ENCODE measurements at places on chromosomes 4 and X.
A peak's percentile ranks its signal among the peaks of the same experiment; 100 is the strongest.

DNA sequence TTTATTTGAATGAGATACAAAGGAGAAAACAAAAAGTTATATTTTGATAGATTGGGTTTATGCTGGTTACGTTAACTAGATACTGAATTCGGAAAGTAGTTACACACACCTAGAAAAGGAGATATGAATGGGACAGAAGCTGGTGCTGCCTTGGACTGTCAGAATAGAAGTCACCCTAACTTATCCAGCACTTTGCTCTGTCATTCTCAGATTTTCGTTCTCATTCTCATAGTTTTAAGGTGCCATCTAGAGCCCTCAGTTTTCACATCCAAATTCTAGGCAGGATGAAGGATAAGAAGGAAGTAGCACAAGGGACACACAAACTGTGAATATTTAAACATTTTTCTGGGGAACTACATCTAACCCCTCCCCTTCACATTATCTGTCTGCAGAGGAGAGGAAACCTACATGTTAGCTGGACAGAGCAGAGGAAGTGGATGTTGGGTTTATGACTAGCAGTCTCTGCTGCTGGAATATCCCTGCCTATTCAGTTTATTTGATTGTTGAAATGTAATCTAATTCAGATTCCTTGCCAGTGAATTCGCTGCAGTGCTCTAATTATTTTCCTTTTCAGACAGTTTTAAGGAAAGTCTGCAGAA lies 521.9 kb downstream of the FAT4 start:
- no peak for DNase-seq

DNA sequence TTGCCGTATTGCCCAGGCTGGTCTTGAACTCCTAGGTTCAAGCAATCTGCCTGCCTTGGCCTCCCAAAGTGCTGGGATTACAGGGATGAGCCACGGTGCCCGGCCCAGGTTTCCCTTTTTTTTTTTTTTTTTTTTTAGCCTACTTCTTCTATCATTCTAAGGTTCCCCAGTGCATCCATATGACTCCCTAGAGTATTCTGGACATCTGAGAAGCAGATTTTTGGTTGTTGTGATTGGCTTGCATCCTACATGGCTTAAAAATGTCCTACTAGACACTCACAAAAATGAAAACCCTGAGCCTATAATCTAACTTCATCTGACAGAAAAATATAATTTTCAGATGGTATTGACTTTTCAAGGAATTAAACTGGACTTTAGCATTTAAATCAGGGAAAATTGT lies 41.7 kb downstream of the SMIM14 start:
- no peak for DNase-seq

DNA sequence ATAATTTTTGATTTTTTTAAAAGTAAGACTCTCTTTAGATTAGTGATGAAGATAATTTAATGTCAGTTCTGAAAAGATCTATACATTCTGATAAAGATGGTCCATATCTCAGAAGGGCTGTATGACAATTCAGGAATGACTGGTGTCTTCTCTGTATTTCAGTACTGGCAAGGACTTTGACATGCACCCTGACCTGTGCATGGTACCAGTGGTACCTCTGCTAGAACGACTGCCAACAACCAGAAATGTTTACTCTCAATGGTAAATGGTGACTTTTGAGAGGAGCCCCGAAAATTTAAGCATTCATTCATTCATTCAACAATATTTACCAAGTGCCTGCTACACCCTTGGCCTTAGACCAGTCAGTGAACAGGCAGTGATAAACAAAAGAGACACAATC lies 4.8 kb downstream of the NR3C2 start:
- DNase-seq = no peak

DNA sequence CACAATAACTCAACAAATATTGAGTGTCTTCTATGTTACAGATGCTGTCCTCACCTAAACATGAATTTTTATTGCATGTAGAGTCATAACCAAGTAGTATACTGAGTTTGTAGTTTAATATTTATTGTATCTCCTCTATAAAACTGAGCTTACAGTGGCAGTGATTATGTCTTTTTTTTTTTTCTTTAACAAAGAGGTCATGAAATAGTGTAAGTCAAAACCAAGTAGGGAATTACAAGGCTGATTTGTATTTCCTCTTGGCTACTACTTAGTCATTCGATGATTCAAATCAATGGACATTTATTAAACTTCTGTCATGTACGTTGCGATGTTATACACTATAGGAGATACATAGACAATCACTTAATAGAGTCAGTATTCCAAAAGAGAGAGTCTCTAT lies 48.4 kb downstream of the IL15 start:
- DNase-seq = no peak

DNA sequence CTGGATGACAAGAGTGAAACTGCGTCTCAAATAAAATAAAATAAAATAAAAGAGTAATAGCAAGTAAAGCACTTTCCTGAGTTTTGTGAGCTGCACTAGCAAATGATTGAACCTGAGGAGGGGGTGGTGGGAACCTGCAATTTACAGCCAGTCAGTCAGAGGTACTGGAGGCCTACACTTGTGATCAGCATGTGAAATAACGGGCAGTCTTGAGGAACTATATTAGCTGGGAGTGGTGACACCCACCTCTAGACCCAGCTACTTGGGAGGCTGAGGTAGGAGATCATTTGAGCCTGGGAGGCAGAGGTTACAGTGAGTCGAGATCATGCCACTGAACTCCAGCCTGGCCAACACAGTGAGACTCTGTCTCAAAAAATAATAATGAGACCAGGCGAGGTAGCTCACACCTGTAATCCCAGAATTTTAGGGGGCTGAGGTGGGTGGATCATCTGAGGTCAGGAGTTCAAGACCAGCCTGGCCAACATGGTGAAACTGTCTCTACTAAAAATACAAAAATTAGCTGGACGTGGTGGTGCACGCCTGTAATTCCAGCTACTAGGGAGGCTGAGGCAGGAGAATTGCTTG lies 537.1 kb upstream of the HTR2C start:
- DNase-seq = no peak

- DNase-seq = peak; percentile 94
Measured at GRCh38 chrX:47218280-47218919, at the start of gene CDK16. Gene CDK16, plus strand, starts transcription at chrX:47218681. Its CDS starts 4,877 bp downstream, at chrX:47223558.

- DNase-seq = no peak
Measured at GRCh38 chr4:87633243-87633642, 16.8 kb upstream of the DMP1 start.

- DNase-seq = no peak
Measured at GRCh38 chr4:153651587-153651986, 32.5 kb upstream of the TLR2 start.

DNA sequence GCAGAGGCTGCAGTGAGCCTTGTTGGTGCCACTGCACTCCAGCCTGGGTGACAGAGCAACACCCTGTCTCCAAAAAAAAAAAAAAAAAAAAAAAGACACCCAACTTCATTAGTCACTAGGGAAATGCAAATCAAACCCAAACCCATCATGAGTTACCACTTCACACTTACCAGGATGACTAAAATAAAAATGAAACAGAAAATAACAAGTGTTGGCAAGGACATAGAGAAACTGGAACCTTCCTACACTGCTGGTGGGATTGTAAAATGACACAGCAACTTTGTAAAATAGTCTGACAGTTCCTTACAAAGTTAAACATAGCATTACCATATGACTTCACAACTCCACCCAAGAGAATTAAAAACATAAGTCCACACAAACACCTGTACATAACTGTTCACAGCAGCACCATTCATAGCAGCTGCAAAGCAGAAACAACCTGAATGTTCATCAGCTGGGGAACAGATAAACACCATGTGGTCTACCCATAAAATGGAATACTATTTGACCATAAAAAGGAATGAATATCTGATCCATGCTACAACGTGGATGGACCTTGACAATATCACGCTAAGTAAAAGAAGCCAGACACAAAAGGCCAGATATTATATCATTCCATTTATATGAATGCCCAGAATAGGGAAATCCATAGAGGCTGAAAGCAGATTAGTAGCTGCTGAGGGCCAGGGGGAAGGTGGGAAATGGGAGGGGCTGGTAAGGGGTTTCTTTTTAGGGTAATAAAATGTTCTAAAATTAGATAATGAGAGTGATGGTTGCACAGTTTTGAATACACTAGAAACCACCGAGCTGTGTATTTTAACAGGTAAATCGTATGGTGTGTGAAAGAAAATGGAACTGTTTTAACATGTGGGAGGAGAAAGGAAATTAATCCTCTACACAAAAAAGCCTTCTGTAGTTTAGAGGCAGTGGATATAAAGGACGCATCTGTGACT lies 18.3 kb downstream of the CD99L2 start:
- peak; percentile 43 for DNase-seq

- no peak for DNase-seq
Measured at GRCh38 chrX:71870208-71871098, 40.2 kb upstream of the NHSL2 start.

DNA sequence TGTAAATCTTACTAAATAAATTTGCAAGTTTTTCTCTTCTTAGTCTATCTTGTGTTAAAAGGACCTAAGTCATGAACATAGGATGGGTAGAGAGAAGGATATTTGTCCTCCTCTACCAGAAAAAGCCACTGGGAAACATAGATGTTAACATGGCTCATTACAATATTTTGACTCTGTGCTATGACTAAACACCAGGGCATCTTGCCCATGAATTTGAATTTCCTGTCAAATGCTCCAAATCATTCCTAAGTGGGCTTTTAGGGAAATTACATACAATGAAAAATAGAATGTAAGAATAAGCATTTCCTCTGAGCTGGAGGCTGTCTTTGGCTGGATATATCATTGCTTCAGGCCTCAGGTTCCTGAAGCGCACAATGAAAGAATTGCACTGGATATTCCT lies 39.1 kb downstream of the ANOS1 start:
- no peak for DNase-seq

DNA sequence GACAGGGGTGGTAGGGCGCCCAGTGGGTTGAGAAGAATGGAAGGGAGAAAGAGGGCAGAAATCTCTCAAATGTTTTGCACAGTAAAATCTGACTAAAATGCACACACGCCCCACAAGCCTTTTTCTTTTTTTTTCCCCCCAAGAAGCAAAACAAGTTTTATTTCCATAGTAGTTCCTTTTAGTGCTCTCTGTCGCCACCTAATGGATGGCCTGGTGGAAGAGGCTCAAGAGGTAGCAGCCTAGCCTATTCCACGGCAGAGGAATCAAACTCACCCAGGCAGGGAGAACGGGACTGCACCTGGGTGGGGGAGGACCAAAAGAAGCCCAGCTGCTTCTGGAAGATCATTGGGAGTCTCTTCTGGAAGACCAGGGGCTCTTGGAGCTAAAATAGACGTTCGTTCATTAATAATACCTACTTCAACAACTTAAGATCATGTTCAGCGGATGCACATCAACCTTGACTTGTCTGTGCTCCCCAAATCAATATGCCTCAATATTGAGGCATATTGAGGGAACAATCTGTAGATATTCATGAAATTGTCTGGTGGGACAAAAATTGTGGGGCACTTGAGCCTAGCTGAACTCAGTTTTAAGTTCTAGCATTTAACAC lies 31.6 kb upstream of the IRAK1 start:
- peak; percentile 85 for DNase-seq

DNA sequence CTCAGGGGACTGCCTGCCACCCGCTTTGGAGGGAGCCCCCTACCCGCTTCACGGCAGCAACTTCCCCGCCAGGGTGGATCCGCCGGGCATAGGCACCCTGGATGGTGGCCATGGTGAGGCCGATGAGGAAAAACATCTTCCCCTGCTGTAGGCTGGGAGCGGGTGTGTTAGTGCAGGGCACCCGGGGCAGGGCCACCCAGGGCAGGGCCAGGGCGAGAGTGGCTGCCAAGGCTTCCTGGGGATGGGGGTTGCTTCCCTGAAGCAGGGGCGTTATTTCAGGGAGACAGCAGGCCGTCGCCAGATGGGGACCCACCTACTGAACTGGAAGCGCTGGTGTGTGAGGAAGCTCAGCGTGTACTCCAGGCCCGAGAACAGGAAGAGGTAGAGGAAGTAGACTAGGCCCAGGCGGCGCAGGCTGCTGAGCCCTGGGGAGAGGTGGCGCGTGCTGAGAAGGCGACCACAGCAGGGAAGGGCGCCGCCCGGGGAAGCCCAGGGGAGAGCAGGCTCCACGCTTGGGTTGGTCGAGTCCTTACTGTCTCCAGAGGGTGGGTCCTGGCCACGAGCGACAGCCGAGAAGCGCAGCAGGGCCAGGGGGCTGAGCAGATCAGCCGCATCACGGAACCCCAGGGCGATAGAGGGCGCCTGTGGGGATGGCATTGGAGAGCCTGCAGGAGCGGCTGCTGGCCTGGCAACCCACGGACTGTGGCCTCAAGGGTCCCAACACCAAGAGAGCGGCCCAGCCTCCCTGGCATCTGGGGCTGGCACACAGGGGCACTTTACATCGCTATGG lies 31.5 kb downstream of the NOP14 start:
- DNase-seq = peak; percentile 80

GRCh38 chr4:143921181-143921580 lies 15.8 kb upstream of the GYPE start:
- DNase-seq = no peak

- DNase-seq = no peak
Measured at GRCh38 chr4:135244056-135244455, 1042.5 kb upstream of the PABPC4L start.

DNA sequence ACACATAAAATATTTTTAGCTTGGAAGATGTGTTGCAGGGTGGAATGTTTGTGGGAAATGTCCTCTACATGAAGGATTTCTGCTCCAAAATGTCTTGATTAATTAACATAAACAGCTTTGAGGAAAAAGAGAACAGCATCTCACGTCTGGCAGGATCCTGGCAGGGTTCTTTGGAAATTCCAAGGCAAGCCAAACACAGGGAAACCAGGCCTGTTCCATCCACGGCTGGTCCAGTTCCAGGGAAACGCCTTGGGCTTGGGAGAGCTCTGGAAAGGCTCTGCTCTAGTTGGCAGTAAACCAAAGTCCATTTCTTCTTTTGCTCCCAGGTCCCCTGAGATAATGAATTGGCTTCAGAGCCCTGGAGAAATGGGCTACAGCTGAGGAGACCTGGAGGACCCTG lies 42.4 kb upstream of the GAB1 start:
- DNase-seq = no peak

DNA sequence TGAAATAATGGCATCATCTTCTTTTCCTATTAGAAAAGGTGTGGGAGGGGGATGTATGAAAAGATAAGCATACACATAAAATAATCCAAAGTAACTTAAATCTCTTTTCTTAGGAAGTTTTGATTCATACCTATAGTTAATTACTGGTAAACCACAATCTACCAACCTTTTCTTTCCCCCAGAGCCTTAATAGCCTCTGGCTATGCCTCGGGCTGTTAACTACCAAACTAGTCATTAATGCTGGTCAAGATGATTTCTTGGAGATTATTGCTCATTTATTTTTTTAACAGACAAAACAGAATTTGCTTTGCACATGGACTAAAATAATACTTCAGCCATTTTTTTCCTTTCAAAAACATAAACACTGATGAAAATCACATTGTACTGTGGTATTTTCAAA lies 16.9 kb downstream of the NAA11 start:
- DNase-seq = no peak

DNA sequence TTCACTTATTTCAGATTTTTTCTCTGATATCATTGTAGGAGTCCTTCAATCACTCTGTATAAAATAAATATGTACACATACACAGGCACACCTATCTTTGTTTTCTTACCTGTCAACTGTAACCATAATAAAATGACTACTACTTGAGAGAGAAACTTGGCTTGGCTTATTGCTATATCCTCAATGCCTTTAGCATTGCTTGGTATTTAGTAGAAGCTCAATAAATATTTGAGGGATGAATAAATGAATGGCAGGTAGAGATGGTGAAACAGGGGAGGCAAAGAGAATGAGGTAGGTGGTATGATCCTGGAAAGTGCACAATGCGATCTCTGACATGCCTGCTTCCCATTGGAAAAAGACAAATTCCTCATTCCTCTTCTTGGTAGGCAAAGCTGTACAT lies 21.8 kb upstream of the CXCL6 start:
- DNase-seq = no peak
